ENCODE measurements at places on chromosomes 6 and 20.

GRCh38 chr6:137001299-137001976 is 43.3 kb downstream of the IL20RA start:
- no peak for DNase-seq

DNA sequence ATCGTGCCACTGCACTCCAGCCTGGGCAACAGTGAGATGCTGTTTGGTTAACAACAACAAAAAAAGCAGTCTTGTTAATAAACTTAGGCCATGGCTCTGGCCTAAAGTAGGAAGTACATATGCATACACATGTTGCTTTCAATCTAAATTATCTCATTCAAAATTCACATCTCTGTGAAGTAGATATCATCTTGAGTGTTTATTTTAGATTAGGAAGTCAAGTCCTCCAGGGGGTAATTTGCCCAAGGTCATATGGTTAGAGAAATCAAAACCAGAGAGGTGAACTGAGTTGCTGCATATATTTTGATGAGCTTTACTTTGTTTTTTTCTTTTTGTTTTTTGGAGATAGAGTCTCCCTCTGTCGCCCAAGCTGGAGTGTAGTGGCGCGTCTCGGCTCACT is 52.8 kb downstream of the B4GALT5 start:
- DNase-seq: no peak

GRCh38 chr6:98925831-98926230 is 21.9 kb downstream of the FBXL4 start:
- DNase-seq: no peak

DNA sequence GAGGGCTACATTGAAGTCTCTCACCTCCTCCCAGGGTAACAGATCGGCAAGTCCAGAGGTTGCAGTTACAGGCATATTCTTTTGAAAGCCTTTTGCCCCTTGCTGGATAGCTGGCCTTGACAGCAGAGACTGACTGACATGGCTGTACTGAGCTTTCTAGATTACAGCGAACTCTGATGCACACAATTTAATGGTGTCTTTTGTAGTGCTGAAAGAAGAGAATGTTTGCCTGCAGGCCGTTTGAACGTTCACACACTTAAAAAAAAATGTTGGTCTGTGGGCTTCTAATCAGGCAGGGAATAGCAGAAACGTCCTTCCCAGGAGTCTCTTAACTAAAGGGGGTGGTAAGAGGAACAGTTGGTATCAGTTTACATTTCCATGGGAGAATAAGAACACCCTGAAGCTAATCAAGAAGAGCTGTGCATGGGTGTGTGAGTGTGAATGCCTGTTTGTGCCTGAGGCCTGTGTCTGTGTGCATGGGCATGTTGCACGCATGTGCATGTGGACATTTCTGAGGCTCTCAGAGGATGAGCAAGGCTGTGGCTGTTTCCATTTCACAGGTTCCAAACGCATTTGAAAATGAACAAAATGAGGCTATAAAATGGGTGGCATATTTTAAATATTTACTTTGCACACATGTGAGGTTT is 213.9 kb upstream of the SSTR4 start:
- DNase-seq: no peak

GRCh38 chr6:106628658-106629102 is 618 bp downstream of the RTN4IP1 start:
- DNase-seq: no peak

DNA sequence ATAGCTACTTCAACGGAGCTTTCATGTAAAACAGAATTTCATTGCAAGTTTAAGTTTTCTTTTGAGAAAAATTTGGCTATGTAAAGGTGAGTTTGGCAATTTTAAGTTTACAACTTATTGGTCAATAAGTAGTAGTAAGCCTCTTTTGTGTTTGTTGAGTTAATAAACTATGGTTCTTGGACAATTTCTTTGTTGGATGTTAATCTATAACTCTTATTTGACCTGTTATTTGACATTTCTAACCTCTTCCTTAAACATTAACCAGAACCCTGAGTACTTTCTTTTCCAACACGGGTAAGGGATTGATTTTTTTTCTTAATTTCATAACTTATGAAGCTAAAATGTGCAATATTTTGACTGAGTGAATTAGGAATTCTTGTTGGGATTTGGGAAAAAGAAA is 354.4 kb downstream of the PRKN start:
- no peak for DNase-seq

DNA sequence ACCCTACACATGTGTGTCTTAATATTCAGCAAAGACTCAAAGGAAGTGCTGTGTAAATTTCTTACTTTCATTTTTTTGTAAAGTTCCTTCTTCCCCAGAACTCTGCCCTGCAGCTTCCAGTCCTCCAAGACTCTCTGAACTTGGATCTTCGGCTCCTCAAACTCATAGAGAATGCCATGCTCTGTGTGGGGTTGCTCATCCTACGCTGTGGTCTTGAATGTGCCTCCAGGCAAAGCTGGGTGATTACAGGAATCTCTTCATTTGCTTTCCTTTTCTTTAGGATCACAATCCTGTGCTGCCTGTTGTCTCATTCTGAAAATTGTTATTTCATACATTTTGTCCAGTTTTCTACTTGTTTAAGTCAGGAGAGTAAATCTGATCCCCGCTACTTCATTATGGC is 14.5 kb upstream of the CDC5L start:
- no peak for DNase-seq

- DNase-seq: no peak
Measured at GRCh38 chr6:137277971-137278637, 58.9 kb upstream of the IFNGR1 start.

DNA sequence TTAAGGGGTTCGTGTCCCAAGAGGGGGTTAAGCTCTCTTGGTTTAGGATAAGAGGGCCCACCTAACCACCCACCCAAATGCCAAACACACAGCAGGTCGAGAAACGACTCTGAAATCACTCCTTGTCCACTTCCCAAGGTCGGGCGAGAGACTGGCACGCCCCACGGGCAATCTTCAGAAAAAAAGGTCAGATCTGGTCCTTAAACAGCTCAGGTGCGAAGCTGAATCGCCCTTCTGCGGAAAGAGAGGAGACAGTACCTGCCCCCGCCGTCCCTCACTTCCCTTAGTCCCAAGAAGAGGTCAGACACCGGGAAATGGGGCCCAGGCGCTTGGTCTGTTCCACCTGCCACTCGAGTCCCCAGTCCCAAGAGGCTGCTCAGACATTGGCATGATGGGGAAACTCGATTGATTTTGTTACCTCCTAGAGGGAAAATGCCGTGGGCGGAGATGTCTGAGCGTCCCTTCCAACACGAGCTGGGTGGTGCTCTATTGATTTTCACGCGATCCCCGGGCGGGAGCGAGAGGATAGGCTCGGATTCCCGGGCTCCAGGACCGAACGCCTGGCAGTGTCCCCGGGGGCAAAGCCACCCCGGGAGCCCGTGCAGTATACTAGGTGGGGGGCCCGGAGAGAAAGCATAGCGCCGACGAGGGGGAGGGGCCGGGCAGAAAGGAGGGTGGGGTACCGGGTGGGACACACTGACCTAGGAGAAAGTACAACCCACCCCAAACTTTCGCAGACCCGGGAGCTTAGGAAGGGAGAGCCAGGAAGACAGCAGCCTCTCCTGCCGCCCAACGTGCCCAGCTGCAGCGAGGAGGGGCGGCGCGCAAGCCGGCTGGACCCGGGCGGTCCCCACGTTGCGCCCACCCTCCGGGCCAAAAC is 1.1 kb upstream of the SAMD5 start:
- DNase-seq: no peak

DNA sequence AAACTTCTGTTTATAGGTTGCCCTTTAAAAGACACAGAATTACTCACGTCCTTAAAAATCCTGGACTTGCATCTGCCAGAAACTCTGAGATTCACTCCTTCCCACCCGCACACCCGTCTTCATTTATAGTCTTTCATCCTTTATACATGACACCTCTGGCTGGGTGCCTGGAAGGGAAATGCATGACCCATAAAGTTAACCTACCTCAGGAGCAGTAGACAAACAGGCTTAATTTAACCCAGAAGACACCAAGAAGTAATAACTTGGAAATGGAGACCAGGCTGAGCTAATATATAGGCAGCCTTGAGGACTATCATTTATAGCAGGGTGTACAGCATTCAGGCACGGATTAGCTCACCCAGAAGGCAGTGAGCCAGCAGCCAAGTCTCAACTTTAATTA is 429.0 kb upstream of the NRSN1 start:
- no peak for DNase-seq

- DNase-seq: no peak
Measured at GRCh38 chr6:100721256-100721655, 159.9 kb downstream of the ASCC3 start.

- no peak for DNase-seq
Measured at GRCh38 chr6:134258849-134259306, 59.0 kb downstream of the SGK1 start.

DNA sequence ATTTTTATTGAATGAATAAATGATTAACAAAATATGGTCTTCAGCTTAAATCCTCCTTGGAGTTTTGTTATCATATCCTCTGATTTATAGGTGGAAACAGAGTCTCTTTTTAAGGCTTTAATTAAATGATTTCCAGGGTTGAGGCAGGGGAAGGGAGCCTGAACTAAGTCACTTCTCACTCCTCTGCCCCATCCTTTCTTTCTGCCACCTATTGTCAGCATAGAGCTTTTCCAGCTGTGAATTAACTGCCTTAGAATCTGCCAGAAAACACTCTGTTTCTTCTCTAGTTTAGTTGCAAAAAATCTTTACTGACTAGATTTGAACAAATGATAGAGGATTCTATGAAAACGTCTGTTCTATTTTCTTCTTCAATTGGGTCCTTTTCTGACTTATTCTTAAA is 9.8 kb downstream of the OGFRL1 start:
- no peak for DNase-seq

DNA sequence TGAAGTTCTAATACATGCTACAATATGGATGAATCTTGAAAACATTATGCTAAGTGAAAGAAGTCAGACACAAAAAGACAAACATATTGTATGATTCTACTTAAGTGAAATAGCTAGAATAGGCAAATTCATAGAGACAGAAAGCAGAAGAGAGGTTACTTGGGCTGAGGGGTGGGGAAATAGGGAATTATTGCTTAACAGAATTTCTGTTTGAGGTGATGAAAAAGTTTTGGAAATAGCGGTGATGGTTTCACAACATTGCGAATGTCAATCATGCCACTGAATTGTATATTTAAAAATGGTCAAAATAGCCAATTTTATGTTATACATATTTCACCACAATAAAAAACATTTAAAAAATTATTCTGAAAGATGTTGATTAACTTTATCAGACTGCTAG is 6.1 kb downstream of the SLC26A8 start:
- DNase-seq: no peak

- no peak for DNase-seq
Measured at GRCh38 chr20:32574296-32575226, 10.6 kb downstream of the NOL4L start.

All from cerebellar nuclear complex (tissue), 1 donor.